ENCODE measurements at places on chromosomes 1 and 21.
A peak's percentile ranks its signal among the peaks of the same experiment; 100 is the strongest.

DNA sequence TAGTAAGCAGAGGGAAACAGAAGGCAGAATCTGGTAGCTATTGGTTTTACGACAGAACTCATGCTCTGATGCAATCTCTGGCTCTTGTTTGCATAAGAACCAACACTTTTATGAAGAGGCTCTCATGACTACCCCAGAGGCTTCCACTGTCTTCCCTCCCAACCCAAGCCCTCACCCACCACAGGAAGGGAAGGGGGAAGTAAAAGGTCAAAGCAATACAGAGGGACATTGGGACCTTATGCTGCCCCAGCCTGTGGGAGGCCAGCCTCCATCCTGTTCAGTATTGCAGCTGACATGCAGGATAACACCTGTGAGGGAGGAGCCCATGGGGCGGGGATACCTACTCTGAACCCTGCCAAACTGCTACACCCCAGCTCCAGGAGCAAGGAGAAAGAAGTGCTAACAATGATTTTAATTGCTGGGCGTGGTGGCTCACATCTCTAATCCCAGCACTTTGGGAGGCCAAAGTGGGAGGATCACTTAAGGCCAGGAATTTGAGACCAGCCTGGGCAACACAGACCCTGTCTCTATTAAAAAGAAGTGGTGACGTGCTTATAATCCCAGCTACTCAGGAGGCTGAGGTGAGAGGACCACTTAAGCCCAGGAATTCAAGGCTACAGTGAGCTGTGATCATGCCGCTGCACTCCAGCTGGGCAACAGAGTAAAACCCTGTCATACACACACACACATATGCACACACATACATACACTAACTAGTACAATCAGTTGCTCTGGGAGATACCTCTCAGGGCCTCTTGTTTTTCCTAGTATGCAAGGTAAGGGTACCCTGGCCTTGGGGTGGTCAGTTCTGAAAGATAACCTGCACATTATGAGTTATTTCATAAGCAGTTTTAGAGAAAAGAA, 9.5 kb downstream of the MR1 start:
- no peak for DNase-seq

GRCh38 chr1:87972811-87973210, 644.1 kb downstream of the LMO4 start:
- no peak for DNase-seq

- no peak for DNase-seq
Measured at GRCh38 chr1:31576743-31577455, 584 bp downstream of the TINAGL1 start.

GRCh38 chr1:243563732-243564131, 286.3 kb downstream of the AKT3 start:
- DNase-seq = no peak

GRCh38 chr21:45011911-45012661, 62.3 kb upstream of the ADARB1 start:
- DNase-seq = peak; percentile 86

GRCh38 chr21:46498335-46499050, 39.8 kb downstream of the DIP2A start:
- no peak for DNase-seq

- no peak for DNase-seq
Measured at GRCh38 chr1:91546301-91546581, 45.6 kb downstream of the CDC7 start.

- DNase-seq = no peak
Measured at GRCh38 chr1:53134961-53135734, 7.3 kb downstream of the SLC1A7 start.

DNA sequence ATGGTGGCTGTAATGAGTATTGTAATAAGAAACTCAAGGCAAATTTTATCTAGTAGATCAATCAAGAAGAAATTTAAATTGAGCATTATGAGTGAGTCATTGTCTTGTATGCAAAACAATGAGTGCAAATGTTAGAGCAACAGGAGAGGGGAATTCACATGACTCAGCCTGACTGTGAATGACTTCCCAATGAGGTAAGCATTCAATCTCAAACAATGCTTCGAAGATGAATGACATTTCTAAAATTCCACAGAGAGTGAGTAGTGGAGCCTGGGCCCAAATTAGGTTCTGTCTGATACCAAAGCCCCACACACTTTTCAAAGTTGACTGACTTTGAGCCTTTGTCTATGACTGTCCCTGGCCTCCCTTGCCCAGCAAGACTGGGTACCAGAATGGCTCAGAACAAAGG, 738.0 kb downstream of the PTPRU start:
- DNase-seq = peak; percentile 77

- no peak for DNase-seq
Measured at GRCh38 chr21:17779496-17779895, 39.7 kb downstream of the C21orf91 start.

DNA sequence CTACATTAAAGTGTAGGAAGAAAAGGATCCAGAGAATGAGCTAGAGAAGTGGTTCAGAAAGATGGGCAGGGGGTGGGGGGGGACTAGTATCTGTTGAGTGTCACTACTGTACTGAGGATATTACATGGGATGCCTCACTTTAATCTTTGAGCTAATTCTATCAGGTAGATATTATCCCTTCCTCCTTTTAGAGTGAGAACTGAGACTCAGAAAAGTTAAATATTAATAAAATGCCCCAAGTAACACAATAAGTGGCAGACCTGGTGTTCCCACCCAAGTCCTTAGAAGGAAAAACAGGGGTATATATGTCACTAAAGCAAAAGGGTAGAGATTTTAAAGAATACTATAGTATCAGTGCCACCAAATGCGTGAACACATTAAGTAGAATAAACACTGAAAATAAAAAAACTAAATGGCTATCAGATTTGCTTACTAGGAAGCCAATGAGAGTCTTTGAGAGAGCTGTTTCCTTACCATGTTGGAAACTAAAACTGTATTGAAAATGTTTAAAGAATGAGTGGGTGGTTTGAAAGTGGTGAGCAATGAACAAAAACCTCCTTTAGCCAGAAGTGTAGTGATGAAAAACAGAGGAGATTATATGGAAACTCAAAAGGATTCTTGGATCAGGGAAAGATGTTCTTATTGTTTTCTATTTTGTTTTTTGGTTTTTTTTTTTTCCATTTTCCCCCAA, 230.8 kb downstream of the BARHL2 start:
- DNase-seq = no peak

- DNase-seq = no peak
Measured at GRCh38 chr1:57982852-57983251, 559.0 kb upstream of the DAB1 start.

DNA sequence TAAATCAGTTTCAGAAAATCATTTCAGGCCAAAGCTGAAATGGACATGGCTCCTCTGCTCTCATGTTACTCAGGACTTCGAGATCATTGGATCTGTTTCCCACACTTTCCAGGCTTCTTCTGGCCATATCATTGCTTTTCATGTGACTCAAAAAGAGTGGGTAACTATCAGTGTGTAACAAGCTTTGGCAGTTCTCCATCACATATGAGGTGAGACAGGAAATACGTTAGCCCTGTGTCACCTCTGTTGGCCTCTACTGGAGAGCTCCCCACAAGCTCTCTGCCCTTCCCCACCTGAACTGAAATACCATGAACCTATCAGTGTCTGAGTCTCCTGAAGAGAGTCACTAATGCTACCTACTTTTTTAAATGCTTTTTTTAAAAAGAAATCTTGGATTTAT, 128.2 kb downstream of the LBR start:
- DNase-seq = no peak
